ENCODE measurements at places on chromosomes 16 and 17. TPM values are rescaled to one million over a fixed set of nuclear protein-coding genes. Genes with fewer than 3 reads are reported as not detected.

- DNase-seq, result peak; percentile 89
Observed at GRCh38 chr16:56332464-56333079, 92.8 kb downstream of the AMFR start.

Gene ASIC2
- 0.13 TPM for total RNA-seq

Gene CENPX
- 50.0 TPM for total RNA-seq

Gene ALOX15B
- not detected for total RNA-seq

- no peak for DNase-seq
Observed at GRCh38 chr17:1916316-1916715, 86.5 kb downstream of the RPA1 start.

DNA sequence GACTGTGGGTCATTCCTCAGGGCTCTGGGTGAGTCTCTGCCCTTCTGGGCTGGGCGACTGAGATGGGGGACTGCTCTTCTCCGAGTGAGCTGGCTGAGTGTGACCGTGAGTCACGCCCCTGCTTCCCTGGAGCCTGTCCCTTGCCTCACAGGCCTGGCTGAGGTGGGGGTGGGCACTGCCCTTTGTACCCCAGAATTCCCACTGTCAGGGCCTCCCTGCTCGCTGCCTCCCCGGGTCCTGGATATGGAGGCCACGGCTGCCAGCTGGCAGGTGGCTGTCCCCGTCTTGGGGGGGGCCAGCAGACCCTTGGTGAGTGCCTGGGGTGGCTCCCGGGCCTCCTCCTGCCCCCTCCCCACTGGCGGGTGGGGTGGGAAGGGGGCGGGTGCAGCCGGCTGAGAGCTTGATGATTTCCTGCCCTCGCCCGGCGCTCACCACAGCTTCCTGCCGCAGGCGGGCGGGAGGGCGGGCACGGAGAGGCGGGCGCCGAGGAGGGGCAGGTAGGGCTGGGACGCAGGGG is at the start of gene LAT:
Gene LAT, plus strand, starts transcription at position 434 of the 517 bp plus-strand sequence. CDS start 366 bp downstream, outside the sequence.
- DNase-seq, result no peak

Gene AKAP10
- 23.0 TPM for total RNA-seq

GRCh38 chr17:71725811-71726210 is 395.0 kb upstream of the SOX9 start:
- no peak for DNase-seq

- peak; percentile 70 for DNase-seq
Observed at GRCh38 chr16:86975445-86975844, 341.7 kb downstream of the C16orf95 start.

Gene ADGRG1
- total RNA-seq, result 38.8 TPM

Gene FOXJ1
- total RNA-seq, result not detected

Gene PKMYT1
- total RNA-seq, result 6.7 TPM

GRCh38 chr17:47295874-47296255 is 27.9 kb upstream of the EFCAB13 start:
- DNase-seq, result no peak

DNA sequence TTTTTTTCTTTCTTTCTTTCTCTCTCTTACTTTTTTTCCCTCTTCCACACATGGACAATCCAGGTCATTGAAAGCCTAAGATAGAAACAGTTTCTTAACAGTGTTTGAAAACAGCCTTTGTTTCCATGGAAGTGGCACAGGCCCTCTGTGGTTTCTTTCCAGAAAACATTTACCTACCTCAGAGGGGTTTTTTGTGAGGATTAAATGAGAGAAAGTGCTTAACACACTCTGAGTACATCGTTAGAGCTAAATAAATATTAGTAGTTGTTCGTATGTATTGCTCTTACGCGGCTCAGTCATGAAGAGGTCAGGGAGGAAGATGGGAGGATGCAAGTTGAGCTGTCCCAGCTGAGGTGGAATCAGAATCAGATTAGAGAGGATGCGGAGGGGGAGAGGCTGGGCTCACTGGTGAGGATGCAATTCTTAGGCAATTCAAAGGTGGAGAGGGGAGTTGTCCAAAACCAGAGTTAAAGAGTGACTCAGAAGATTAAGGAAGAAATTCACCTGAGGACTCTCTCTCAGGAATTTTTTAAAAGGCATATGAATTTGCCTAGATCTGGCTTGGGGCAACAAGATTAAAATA is 345.4 kb downstream of the PMP22 start:
- DNase-seq, result no peak

GRCh38 chr16:23006380-23006779 is 142.9 kb downstream of the USP31 start:
- DNase-seq, result no peak

GRCh38 chr16:58249388-58249779 is 45.4 kb downstream of the PRSS54 start:
- no peak for DNase-seq

Gene SLC52A1
- total RNA-seq, result not detected
